Esophagus squamous epithelium (tissue), 5 donors: ENCODE measurements at places on chromosomes 2 and 18.

- DNase-seq = no peak
Observed at GRCh38 chr2:139201516-139201915, 421.3 kb upstream of the NXPH2 start.

DNA sequence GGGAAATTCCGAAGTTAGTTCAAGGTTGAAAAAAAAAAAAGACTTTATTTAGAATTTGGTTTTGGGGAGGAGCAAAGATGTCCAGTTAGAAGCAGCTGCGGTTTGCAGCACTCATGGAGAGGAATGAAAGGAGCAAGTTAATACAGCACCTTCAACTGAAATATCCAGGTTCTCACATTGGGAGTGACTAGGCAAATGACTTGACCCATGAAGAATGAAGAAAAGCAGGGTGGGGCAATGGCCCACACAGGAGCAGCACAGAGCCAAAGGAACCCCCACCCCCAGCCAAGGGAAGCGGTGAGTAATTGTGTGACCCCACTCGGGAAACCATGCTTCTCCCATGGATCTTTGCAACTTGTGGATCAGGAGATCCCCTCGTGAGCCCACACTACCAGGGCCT is 32.8 kb downstream of the ZNF892 start:
- no peak for DNase-seq

GRCh38 chr2:225070811-225071210 is 28.5 kb upstream of the DOCK10 start:
- DNase-seq = no peak

DNA sequence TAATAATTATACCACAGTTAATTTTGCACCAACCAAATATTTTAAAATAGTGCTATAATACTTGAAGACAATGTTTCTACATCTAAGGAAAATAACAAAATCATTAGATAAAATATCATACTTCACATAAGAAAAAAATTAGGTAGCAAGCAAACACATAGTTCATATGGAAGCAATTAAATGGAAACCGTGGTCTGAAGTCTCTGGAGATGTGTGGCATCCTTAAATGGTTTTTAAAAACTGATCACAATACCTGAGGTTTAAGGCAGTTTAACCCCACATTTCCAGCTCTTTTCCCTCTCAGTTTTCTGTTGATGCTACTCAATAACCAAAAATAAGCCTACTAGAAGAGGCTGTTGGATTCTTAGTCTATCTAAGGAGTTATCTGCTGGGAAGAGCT is 71.3 kb downstream of the ASXL2 start:
- no peak for DNase-seq

DNA sequence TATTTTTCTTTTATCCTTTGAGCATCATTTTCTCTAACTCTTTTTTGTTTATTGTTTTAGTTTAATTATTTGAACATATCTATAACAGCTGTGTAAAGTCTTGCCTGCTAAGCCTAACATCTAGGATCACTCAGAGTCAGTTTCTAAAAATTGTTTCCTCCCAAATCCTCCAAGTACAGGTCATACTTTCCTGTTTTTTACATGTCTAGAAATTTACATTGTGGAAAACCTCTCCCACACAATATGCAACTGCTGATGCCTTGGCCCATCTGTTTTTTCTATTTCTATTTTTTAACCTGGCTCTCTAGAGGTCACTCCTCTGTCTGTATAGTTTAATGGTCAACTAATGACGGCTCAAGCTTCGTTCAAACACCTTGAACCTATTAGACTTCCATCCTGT is 261.0 kb downstream of the HRH4 start:
- DNase-seq = no peak

GRCh38 chr2:64635976-64636911 is 17.5 kb downstream of the SERTAD2 start:
- no peak for DNase-seq

- DNase-seq = no peak
Observed at GRCh38 chr2:190929919-190930318, 49.3 kb downstream of the GLS start.

DNA sequence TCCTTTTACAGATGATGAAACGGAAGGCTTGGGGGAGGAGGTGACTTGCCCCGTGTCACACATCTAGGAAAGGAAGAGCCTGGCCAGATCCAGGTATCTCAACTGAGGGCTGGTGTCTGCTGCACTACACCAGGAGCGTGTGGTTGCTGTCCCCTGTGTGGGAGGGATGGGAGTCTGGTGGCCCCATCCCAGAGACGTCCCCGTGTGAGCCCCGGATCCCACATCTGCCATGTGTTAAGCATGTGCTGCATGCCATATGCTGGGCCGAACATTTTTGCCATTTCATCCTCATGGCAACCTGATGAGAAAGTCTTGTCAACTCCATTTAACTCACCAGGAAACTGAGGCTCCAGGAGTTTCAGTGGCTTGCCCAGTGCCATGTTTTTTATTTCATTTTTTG is 4.2 kb downstream of the GAREM2 start:
- DNase-seq = no peak

- no peak for DNase-seq
Observed at GRCh38 chr18:10131081-10131459, 217.3 kb downstream of the VAPA start.

- no peak for DNase-seq
Observed at GRCh38 chr2:112665113-112665780, 19.5 kb downstream of the SLC20A1 start.

DNA sequence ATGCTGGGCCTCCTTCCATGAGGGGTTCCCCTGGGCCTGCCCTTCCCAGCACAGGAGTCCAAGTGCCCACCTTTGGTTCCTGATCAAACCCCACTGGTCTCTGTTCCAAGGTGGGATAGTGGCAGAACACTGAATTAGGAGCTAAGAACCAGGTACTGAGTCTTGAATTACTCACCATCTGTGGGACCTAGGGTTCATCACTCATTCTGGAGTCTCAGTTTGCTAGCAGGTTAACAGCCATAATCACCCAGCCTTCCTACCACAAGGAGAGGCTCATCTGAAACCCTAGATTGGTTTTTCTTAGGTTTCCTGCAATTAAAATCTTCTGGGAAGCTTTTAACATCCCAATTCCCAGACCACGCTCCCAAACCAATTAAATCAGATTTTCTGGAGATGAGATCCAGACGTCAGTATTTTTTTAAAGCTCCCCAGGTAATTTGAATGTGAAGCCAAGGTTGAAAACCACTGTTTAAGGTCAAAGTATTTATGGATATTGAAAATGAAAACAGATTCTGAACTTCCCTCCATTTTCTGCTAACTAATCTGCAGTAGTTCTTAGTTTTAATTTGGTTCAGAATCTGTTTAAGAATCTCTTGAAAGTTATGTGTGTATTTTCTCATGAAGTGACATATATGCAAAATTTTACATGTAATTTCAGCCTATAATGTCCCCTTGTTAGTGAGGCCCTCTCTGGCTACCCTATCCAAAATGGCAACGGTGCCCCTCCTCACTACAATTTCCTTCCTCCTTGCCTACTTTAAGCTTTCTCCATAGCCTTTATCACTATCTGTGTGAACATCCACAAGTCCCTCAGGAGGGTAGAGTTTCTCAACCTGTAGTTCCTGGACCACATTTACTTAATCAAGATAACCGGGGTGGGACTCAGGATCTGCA is 166.5 kb upstream of the CXCR4 start:
- DNase-seq = no peak

DNA sequence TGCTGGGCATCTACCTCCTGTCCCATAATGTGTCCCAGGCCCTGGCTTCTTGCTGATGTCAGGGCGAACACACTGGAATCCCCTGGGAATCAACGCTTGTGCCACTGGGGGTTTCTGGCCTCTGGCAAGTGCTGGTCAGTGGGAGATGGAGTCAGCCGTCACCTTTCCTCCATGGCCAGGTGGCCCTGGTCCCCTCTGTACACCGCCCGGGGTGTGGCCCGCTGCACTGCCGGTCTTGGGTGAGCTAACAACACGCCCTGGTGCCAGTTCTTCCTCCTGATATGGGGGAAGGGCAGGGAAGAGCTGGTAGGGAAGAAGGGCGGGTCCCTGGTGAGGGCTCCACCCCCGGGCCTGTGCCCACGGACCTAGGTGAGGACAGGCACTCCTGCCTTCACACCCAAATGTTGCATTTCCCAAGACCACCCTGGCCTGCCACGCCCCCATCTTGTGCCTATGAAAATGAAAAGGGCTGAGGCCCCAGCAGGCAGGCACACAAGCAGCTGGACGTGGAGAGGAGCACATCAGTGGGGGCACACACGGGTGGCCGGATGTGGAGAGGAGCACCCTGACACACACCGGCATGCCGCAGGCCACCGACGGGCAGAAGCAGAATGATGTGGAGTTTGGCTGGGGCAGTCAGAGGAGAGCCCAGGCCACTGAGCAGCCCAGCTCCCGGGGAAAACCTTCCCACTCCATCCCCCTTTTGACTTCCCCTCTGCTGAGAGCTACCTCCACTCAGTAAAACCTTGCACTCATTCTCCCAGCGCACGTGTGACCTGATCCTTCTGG is 140.5 kb downstream of the ASB1 start:
- DNase-seq = no peak

DNA sequence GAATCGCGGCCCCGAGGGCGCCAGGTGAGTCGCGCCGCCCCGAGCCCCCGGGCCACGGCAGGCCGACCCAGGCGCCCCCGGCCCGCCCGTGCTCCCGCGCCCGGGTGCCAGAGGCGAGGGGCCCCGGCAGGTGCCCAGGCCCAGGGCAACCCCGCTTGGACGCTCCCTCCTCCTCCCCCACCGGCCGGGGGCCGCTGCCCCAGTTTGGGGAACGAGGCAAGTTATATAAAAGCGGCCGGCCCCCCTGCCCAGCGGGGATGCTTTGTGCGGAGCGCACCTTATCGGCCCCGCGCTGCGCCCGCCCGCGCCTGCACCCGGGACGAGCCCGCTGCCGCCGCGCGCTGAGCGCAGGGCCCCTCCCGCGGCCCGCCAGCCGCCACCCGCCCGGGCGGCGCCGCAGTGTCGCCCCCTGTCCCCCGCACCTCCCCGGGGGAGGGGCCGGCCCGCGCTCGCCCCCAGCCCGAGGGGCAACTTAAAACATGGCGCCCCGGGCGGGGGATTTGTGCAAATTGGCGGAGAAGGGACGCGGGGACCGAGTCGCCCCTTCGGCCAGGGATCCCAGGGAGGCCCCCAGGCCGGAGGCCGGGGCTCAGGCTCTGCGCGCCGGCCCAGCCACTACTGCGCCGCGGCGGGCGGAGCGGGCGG is 639 bp downstream of the EPB41L3 start:
- no peak for DNase-seq

DNA sequence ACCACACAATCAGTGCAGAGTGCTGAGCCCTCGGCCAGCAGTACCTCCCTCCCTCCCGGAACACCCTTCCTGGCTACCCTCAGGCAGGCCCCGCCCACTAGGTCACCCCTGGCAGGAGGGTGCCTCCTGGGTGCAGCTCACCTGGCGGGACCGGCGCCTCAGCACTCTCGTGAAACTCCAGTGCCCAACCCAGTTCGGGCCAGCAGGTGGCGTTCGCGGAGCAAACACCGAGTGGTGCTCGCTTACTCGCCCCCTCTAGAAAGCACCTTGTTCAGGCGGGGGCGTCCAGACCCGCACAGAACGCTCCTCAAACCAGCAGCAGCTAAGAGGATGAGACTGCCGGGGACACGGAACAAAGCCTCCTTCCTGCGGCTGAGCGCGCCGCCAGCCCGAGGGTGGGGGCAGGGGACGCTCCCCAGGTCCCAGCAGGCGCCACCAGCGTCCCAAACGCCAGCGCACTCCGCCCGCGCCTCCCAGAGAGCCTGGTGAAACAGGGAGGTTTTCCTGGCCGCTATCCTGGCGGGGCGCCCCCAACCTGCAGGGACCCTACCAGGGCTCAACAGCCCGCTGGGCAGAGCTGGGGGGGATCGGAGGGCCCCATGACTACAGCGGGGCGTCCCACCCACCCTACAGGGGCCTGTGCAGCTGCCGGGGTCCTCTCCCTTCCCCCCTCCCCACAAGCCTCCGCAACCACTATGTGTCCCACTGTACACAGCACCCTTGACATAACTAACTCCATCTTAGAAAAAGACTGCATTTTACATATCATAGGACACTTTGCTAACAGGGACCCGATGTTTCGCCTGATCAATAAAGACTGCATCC is 44.7 kb downstream of the MRPS5 start:
- DNase-seq = no peak

- no peak for DNase-seq
Observed at GRCh38 chr18:61025596-61025995, 307.6 kb upstream of the CDH20 start.

DNA sequence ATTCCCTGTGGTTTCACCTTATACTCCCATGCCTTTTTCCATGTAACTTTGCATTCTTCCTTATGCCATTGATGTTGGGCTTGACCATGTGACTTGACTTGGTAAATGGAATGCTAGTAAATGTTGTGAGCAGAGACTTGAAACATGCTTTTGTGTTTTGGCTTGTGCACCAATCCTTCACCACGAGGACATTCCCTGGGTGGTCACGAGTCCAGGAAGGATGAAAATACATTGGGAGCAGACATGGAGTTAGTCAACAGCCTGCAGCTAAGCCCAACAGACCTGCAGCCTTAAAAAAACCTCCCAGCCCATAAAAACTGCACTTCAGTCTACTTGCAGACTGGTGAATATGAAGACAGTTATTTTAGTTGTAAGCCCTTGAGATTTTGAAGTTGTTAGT is 116.5 kb upstream of the SPATS2L start:
- no peak for DNase-seq

- DNase-seq = no peak
Observed at GRCh38 chr2:47313728-47314127, 89.2 kb upstream of the MSH2 start.

GRCh38 chr2:201915446-201915845 is 109.1 kb downstream of the CDK15 start:
- DNase-seq = no peak

DNA sequence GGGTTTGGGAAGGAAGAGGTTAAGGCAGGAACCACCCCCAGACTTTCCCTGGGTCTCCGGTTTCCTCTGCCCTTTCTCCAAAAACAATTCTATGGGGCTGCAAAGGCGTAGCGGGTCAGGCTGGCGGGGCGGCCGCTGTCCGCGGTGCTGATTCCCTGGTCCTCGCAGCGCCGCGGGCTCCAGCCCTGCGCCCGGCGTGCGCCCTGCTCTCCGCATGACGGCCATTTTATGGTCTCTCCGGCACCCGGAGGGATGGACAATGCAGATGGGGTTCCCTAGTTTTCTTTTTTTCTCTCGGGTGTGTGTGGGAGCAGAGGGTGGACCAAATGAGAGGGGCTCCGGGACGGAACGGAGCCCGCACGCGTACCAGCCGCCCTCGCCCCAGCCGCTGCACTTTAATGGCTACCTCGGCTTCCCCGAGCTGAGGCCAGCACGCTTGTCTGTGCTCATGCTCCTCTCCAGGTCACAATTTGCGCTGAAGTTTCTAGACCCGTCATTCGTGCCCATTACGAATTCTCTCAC is 1.6 kb downstream of the ST8SIA3 start:
- DNase-seq = no peak

DNA sequence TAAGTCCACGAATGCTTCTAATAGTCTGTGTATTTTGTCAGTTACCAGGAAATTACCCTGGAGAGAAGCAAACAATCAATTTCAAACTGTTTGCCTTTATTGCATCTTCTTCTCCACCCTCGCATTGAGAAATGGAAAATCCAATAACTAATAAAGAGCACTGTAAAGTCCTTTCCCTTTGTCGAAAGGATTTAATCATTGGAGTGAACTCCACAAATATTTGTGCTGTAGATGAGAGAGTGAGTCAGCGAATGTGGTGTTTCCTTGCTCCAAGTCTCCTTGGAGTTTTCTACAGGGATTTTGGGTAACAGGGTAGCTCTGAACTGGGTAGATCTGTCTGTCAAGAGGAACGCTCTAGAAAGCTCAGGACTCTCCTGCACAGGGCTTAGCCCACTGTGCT is 240.2 kb downstream of the KCNS3 start:
- no peak for DNase-seq
